ENCODE measurements at places on chromosomes 13 and 19.

- DNase-seq = no peak
These were observed 87.8 kb downstream of the IPO5 start for GRCh38 chr13:98041081-98041820.

- no peak for DNase-seq
These were observed 20.5 kb upstream of the C1QTNF9 start for GRCh38 chr13:24288870-24289269.

DNA sequence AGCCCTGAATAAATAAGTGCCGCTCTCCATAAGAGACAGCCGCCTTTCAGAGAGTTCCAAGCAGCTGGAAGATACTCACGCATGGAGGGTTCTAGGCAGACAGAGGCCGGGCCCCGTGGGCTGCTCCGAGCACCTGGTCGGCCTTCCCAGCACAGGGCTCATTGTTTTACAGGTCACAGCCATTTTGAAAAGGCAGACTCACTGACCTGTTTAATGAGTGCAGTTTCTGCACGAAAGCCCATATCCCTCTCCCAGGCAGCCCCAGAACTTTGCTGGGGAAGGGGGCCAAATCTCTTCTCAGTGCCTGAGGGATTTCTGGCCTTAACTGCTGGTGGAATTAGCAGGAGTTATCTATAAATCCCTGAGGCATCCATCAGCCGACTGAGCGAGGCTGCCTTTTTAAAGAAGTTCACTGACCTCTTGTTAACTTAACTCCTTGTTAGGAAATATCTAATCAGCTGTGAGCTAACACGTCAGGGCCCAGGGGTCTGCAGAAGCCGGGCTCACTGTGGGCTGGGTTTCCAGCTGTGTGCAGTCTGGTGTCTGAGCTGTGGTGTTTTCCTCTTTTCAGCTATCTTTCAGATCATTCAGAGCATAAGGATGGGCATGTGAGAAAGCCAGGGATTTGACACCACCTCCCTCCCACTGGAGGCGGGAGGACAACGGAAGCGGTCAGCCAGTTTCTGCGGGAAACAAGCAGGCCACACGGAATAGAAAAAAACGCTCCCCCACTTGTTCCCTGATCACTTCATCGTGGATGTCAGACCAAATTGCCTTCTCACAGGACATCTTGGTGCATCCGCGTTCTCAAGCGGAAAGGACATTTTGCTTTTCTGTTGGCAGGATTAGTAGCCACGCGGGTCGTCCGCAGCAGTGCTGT, 23.3 kb downstream of the SERP2 start:
- no peak for DNase-seq

GRCh38 chr13:26950546-26950945, 190.0 kb upstream of the GPR12 start:
- no peak for DNase-seq

- DNase-seq = no peak
These were observed 689.0 kb upstream of the SLITRK1 start for GRCh38 chr13:84571264-84571663.

DNA sequence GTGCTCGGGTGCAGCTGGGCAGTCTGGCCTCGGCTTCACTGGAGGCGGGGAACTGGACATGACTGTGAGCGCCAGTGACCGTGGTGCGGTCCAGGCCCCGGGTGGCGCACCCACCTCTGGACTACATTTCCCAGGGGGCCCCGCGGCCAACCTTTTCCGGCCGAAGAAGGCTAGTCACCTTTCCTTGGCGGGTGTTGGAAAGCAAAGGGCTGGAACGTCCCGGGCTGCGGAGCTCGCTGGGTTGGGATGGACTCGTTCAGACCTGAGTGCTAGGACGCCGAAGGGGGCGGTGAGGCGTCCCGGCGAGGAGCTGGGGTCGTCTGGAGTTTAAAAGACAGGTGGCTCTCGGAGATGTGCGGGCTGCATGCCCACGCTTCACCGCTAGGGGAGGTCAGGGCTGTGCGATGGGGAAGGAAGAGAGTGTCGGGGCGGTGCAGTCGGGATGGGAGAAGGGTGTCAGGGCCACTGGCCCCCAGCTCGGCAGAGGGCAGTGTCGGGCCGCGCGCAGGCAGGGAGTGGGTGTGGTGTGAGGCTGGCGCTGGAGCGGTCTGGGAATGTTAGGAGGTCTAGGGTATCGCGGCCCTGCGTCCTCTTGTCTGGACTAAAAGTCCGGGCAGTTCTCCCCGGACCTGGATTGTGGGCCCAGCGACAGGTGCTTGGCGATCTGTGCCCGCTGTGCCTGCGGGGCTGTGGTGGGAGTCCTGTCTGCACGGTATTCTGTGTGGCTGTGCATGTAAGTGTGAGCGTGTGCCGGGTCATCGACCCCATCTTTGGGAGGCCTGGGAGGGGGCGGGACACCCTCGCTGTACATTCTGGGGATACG, 57.1 kb downstream of the ZNF568 start:
- DNase-seq = peak; percentile 87

- DNase-seq = no peak
These were observed 20.3 kb upstream of the RFC3 start for GRCh38 chr13:33797622-33798021.

GRCh38 chr13:39418424-39418823, 184.6 kb downstream of the LHFPL6 start:
- DNase-seq = no peak

DNA sequence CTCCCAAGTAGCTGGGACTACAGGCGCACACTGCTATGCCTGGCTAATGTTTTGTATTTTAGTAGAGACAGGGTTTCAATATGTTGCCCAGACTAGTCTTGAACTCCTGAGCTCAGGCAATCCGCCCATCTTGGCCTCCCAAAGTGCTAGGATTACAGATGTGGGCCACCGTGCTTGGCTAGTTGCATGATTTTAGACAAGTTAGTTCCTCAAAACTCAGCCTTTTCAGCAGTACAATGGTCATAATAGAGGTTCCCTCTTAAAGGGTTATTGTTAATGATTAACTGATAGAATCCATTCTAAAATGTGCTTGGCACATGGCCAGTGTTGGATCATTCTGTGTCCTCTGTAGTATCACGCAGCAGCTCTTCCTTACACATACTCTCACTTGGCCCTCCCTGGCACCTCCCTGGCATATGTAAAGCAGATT, 19.5 kb upstream of the IFT88 start:
- DNase-seq = no peak

GRCh38 chr19:18298601-18299000, 17.2 kb upstream of the JUND start:
- no peak for DNase-seq

DNA sequence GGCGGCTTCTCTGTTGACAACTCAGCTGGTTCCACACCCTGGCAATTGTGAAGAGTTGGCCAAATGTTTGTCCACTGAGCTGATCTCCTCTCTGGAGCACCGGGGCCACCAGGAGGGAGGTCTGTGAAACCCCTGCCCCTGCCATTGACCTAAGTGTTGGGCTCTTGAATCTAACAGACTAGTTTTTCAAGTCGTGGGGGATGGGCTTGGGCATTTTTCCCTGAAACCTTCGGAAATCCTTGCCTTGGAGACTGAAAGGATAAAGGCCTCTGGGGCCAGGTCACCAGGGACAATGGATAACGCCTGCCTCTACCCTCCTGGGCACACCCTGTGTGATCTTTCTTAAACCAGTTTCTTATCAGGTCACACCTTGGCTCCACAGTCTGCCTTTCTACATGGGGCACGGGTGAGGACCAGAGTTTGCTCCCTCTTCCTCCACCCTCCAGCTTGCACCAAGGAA, 881 bp downstream of the GEMIN7 start:
- no peak for DNase-seq

- DNase-seq = no peak
These were observed 1718.9 kb upstream of the MIR17HG start for GRCh38 chr13:89628567-89628966.

GRCh38 chr13:20988033-20988908, 73.1 kb downstream of the LATS2 start:
- DNase-seq = no peak

GRCh38 chr19:1360818-1361461, 22.8 kb upstream of the NDUFS7 start:
- DNase-seq = peak; percentile 55

- no peak for DNase-seq
These were observed 12.9 kb downstream of the ZSWIM9 start for GRCh38 chr19:48183356-48183755.

DNA sequence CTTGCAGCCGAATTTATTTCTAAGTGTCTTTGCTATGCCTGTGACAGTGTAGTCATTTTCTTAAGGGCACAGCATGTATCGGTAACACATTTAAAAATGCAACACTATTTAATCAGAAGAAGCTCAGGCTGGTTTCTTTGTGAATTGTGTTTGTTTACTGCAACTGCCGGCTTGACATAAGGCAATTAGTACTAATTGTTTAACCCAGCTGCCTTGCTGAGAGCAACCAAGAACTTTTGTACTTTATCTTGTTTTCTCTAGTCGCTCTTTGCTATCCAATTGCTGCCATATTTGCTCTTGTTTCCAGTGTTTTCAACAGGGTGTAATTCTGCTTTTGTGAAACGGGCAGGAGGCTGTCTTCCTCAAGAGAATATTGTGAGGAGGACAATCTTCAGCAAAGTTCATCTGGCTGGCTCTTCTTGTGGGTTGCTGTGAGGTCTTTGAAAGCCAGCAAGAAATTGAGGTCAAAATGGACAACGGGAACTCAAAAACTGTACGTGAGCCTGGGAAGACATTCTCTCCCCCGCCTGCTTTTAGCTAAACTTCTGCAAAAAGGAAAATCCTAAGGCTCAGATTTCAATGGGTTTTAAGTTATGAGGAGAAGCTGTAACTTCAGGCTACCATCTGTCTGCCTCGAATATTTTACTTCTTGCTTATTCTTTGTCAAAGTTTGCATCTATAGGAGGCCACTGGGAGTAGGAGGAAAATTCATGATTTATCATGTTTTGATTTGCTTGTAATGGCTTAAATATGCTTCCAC, 75.8 kb upstream of the TSHZ3 start:
- no peak for DNase-seq

DNA sequence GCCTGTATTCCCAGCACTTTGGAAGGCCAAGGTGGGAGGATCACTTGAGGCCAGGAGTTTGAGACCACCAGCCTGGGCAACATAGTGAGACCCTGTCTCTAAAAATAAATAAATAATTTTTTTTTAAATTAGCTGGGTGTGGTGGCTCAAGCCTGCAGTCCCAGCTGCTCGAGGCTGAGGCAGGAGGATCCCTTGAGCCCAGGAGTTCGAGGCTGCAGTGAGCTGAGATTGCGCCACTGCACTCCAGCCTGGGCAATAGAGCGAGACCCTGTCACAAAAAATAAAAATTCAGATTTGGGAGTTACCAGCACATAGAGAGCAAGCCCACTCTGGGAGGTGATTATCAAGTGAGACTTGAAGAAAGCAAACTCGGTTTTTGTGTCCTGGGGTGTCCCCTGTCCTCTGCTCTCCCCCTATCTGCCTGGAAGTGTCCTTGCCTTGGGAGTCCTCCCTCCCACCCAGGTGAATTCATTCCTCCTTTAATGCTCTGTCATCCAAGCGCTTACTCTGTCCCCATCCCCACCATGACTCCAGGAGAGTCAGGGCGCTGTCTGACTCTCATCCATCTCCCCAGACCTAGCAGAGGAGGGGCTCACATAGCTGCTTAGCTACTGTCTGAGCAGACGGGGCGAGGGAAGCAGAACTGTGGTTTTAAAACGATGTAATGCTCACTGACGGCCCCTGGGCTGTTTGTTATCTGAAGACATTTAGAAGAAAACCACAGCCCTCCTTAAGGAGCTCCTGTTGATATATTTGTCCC, 146.8 kb downstream of the STK24 start:
- DNase-seq = no peak

DNA sequence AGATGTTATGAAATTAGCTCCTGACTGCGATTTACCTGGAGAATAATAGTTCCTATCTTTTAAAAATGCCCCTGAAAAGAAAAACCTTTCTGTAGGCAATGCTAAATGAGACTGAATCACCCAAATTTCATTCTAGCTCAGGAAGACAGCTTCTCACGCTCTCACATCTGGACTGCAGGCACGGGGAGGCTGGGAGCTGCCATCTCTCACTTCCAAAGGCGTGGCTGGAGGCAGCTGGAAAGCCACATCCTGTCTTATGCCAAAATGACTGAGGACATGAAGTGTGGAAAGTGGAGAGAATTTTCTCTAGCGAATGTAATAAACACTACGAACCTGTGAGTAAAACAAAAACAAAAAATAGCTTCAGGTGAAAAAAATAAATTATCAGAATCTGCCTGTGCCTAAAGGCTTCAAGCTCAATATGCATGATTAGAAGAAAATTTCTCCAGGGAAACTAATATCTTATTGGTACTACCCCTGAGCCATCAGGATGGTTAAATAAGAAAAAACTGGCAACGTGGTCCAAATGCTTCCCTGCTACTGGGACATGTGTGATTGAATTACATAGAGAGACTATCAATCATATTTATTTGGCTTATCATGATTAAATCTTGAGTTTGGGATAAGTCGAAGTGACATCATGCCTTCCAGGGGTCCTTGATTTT, 58.1 kb upstream of the UBL3 start:
- no peak for DNase-seq

DNA sequence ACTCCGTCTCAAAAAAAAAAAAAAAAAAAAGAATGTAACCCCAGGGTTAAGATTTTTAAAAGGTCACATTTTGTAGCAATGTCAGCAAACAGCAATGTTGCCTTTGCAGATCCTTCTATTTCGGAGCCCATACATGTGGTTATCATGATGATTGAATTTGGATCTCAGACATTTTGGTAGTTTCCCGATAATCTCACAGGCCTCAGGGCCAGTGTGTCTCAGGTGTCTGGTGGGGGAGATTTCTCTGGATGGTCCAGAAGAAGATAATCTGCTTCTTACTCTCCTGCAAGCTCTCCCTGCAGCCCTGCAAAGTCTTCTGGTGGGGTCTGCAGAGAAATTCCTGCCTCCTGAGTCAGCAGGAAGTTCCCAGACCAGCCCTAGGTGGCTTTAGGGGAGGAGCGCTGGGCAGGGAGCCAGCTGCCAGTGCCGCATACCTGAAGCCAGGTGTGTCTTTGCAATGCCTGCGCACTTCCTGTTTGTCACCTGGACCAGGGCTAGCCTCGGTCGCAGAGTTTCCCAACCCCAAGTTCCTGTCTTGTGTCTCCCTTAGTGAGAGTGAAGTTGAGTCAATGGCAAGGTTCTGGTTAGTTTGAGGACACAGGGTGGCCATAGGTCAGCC, 1.4 kb downstream of the SH2D3A start:
- DNase-seq = no peak

- DNase-seq = no peak
These were observed 150.1 kb downstream of the SHISA2 start for GRCh38 chr13:25901460-25902376.

DNA sequence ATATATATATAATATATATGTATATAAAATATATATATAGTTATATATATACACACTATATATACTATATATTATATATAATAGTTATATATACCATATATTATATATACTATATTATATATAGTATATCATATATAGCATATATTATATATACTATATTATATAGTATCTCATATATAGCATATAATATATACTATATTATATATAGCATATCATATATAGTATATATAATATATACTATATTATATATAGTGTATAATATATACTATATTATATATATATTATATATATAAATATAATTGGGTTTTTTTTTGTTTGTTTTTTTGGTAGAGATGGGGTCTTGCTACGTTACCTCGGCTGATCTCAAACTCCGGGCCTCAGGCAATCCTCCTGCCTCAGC, 11.6 kb upstream of the HNRNPL start:
- no peak for DNase-seq

- DNase-seq = no peak
These were observed 72.5 kb downstream of the EDNRB start for GRCh38 chr13:77846173-77846572.
